ENCODE measurements at places on chromosomes 7 and 10.

- no peak for DNase-seq
Measured at GRCh38 chr7:37065779-37066271, 341.5 kb upstream of the AOAH start.

DNA sequence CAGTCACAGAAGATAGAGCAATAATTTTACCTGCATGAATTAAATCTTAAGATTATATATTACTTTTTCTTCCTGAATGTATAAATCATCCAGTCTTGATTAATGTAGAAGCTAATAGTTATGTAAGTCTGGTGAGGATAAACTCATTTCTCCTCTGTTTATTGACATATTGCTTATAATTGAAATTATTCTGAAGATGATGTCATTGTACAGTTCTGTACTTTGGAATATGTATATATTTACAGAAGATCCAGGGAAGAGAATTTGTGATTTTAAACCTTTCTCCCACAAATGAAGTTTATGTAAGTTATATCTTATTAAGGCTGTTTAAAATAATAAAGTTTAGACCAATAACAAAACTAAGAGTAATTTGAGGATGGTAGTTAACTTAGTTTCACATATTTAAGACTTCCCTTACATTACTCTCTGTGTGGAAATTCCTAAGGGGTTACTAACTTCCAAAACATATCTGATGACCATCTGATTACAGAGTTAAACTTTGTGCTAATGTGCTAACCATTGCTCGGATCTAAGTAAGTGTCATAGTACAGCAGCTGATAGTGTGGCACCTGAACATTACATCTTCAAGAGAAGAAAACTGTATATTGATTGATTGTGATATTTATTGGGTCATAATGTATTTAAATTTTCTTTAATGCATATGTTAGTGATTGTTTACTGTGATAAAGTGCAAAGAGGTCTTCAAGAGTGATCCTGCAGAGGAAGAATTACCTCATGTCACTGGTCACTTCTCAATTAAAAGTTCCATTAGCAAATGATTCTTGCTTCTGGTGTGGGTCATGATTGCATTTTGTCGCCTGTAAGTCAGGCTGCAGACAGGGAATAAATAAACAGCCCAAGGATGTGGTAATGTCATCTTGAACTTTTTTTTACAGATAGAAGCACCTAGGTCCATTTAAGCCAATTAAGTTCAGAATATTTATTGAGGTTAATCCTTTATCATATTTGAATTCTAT is 96.9 kb downstream of the UBE3C start:
- no peak for DNase-seq

GRCh38 chr10:20778008-20778757 is 118.9 kb downstream of the NEBL start:
- DNase-seq: no peak

GRCh38 chr10:100022403-100022802 is 12.7 kb upstream of the DNMBP start:
- no peak for DNase-seq

- DNase-seq: no peak
Measured at GRCh38 chr7:114860206-114860605, 61.7 kb upstream of the MDFIC start.

Data from NCI-H446 (cell line).